ENCODE measurements at places on chromosomes 11 and 22.

- DNase-seq: no peak
These were observed 42.3 kb downstream of the C11orf91 start for GRCh38 chr11:33658195-33658900.

- DNase-seq: no peak
These were observed 56.7 kb downstream of the CABIN1 start for GRCh38 chr22:24067587-24068376.

DNA sequence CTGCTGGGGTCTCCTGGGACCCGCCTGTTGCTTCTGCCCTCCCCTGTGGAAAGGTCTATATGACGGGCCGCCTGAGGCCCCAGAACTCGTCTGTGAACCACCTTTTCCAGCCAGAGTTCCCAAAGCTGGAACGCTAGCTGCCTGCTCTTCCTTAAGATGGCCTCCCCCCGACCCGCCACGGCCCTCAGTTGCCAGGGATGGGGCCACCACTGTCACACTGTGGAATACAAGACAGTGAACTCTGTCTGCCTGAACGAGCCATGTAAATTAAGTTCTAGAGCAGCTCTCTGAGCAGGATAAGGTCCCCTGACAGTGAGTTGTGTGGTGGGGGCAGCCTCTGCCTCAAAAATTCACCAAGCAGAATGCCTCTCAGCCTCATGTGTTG is 10.3 kb downstream of the CHADL start:
- no peak for DNase-seq

DNA sequence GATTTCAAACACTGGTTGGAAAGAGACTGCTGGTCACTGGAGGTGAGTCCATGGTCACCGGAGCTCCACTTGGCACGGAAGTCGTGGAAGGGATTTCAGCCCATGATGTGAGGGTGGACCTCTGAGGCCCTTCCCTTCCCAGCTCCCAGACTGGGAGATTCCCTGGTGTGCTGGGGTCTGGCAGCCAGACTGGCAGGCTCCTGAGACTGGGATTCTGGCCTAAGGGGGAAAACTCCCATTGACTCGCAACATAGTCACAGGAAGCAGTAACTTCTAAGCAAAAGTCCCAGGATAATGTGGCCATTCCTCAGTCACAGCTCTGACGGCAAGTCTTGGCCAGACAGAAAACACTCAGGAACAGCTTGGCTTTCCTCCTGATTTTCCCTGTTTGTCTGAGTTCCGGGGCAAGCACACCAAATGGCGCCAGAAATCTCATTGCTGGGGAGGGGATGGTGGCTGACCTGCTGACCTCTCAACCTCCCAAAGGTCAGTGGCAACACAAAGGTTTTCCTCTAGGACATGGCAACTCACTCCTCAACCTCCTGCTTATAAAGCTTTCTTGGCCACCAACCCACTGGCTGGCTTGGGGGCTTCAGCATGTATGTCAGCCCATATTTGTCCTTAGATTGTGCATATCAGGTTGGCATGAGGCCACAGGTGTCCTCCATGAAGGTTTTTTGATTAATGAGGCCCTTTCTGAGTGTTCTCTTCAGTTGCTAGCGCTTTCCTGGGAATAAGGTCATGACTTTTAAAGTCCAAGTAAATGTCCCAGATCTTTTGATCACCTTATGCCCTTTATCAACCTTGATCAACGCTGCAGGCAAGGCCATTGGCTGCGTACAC is 99.5 kb downstream of the CCDC81 start:
- DNase-seq: no peak
